ENCODE measurements at places on chromosomes 7 and 10.

DNA sequence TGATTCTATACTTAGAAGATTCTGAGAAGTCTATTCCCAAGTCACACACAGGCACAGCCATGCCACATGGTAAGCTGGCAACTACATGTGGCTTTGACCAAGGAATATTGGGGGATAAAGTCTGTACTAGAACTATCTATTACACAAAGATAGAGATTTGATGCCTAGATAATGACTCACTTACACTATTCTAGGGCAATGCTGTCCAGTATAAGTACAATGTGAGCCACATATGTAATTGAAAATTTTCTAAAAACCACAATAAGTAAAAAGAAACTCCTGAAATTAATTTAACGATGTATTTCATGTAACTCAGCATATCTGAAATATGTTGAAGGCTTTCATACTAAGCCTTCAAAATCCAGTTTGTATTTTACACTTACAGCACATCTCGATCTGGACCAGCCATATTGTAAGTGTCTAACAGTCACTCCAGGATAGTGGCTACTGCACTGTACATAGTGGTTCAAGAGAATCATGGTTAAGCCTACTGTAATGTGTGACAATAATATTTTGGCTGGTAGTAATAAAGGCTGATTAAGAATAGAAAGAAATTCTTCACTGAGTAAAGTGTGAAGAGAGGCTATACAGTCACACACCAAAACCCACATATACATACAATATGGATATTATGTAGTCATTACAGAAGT is 62.8 kb downstream of the RTKN2 start:
- no peak for DNase-seq

DNA sequence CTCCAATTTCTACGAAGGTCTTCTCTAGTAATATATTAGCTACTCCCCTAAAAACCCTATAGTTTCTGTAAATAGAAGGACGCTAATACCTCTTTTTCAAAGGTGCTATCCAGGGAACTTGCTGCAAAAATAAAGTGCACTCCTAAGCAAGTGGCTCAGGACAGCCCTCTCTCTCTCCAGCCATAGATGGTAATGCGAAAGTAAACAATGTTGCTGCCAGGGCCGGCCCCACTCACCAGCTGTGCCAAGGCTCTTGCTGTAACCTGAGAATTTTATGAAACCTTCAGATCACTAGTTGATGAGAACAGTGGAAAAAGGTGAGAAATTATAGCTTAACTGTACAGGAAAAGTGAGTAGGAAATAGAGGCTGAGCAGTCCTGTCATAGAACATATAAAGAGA is 10.9 kb upstream of the TAS2R39 start:
- DNase-seq = no peak

DNA sequence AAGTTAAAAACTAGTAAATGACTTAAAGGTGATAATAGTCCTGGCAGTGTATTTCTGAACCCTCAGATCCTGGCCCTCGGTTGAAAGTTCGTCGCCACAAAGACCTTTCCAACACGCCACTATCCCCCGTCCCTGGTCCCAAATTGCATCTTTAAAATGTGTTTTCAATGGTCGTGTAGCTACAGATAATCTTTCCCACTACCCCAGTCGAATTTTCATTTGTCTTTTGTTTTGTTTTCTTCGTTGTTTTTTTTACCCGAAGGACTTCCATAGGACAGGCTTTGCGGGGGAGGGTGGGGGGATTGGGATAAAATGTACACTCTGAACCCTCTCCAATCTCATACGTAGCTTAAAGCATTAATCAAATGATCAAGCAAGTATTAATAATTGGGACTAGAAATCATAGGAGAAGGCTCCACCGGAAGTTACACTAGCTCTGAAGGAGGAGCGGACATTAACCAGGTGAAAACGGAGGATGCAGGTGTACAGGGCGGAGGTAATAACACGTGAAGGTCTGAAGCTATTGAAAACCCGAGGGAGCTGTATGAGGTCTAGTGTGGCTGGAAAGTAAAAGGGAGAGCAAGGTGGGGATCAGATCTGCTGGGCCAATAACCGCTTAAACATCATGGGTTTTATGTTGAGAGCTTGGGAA is 32.8 kb upstream of the PHF14 start:
- no peak for DNase-seq

DNA sequence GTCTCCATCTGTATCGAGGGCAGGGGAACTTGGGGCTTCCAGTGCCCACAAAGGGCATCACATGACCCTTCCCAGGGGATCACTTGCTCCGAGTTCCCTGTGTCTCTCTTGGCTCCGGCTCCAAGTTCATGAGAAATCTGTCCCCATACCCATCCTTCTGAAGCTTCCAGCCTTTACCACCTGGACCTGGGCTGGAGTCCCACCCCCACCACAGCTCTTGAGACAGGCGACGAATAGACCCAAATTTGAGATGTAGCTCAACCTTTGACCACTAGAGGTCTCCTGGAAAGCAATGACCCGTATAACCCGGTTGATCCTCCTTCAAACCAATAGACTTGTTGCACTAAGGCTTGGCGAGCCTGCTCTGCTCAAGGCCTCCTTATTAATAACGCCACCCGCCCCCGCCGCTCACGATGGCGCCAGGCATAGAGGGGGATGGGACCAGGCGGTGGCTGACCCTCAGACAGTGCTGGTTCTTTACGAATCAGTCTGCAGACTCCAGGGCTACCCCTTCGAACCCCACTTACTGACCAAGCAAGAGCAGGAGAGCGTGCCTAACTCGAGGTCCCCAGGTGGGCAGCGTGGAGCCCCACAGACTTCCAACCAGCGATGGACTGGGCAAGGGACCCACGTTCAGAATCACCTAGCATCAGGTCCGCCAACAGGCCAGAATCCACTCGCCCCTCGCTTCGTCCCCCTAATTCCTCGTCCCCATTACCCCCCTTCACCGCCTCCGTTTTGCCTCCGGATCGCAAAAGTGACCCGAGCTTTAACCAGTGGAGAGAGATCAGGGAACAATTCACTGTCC is 4.4 kb upstream of the ARID5B start:
- no peak for DNase-seq

DNA sequence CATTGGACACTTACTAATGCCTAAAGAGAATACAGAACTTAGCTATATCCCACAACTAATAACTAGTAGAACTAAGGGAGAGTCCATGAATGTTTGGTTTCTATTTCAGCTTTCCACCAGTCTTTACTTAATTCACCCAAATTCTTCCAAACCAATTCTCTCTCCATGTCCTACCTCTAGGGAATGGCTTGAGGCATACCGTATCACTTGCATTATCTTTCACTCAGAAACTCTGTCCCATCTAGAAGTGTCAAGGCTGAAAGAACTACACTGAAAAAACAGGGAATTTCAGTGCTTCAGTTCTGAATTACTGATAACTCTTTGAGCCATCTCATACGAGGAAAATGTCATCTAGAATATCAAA is 758 bp downstream of the TMEM168 start:
- no peak for DNase-seq

DNA sequence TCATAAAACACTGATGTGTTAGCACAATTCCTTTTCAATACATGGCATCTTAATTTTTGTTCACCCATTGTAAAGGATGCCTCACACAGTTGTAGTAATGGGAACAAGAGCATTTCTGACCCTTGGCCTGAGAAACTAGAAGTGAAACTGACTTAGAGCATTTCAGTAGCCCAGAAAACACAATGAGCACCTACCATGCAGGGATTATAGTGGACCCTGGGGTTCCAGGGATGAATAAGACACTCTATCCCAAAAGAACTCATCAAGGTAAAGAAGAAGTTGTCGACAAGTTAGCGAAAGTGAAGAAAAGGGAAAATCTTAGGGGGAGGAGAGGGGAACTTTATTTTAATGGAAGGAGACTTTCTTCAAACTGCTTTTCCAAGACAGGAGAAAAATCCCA is 125.6 kb downstream of the NT5C2 start:
- no peak for DNase-seq

DNA sequence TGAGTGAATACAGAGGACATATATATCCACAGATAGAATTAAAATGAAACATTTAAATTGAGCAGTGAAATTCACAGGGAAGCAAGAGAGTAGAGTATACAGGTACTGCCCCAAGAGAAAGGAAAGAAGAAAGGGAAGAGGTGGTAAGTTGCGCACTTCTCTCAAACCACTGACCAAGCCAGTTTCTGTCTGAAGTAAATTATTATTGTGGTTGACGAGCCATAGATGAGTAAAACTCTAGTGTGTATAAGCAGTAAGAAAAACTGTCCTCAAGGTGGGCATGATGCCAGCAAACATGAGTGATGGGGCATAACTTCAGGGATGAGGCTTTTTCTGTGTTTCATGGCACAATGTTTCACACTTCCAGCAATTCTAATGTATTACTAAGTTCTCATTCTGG is 4.4 kb upstream of the BET1 start:
- DNase-seq = no peak

GRCh38 chr7:133164498-133164897 is 82.6 kb upstream of the CHCHD3 start:
- DNase-seq = no peak

DNA sequence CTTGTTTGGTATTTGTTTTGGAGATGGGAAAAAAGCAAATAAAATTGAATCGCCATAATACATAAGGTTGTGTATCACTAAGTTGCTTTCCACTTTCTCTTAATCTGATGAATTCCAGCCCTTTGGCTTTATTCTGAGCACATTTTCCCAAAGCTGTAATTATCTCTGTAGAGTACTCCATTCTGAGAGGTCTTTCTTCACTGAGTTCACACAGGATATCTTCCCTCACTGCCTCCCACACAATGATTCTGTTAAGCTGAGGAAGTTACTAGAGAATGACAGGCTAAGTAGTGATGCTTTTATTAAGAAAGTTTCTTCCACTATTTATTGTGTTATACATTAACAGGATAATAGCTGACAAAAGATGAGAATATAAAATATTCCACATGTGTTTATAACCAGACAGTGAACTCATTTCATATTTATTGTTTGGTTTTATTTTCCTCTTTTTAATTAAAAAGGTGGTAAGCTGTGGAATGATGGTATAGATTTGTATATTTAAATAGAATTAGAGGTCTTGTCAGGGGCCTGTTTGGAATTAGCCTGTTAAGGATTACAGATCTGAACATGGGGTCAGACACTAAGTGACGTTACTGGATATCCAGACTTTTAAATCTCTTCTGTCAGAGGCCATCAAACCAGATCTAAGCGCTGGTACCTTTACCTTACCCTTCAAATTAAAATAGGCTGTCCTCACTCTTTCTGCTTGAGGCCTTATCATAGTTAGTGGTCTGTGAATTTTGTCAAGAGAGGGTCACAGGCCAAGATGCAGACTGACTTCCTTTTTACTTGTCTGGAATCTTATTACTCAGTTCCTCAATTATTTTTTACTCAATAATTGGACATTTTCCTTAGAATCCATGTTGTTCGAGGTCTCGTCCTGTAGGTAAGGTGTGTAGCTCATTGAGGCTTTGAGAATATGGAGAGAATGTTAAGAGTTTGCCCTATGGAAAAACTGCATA is 8.4 kb downstream of the PLXDC2 start:
- no peak for DNase-seq

- DNase-seq = no peak
Observed at GRCh38 chr7:91911121-91911520, 29.5 kb upstream of the AKAP9 start.

GRCh38 chr7:18597754-18598153 is 102.2 kb downstream of the HDAC9 start:
- no peak for DNase-seq

DNA sequence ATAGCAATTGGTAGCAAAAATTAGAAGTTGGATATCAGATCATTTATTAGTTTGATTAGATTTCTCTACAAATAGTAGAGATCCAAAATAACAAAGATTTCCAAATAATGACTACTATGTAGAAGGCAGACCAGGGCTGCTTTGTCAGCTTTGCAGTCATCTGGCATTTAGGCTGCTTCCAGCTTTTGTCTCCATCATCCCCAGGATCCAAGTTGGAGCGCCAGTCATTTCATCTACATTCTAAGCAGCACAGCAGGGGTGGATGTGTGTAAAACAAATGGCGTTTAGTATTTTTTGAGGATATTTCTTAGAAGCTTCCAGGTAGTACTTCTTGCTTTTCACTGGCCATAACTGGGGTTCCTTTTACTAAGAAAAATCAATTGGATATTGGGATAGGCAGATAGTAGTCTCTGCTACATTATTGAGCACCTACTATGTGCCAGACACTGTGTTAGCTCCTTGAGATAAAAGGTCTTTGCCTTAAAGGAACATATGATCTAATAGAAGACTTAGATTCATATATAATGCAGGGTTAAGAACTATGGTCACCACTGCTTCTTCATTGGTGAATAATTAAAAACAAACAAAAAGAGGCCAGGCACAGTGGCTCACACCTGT is 41.5 kb downstream of the TPST1 start:
- no peak for DNase-seq

DNA sequence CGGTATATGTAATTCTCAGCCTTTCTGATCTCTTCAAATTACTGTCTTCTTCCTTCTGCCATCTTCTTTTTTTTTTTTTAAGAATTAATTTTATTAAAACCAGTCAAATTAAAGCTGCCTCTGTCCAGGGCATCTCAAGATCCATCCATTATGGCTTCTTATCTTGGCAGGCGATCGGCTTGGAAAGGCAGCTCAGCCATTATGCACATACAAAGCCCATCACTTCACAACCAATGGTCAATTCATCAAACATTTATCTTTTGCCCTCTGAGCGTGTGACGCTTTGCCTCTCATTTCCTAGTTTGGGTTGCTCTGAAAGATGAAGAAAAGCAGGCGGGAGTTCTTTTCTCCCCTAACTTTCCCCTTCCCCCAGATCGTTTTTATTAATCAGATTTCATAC is 591.6 kb downstream of the LRMDA start:
- DNase-seq = no peak

DNA sequence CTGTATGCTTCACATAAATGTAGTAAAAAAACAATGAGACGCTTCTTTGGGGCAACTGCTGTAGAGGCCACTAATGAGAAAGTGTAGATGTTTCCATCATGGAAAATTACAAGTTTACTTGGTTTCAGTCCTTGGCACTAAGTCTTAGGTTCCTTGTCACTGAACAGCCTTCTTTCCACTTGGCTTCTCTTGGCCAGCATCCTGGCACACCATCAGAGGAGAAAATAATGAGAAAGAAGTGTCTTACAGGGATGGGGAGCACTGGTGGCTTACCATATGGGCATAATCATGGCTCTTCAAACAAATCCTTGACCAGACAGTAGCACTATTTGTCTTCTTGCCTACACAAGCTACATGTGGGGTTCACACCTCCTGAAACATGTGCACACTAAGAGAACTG is 22.5 kb upstream of the SH3PXD2A start:
- no peak for DNase-seq

Measured in SIG-M5 (cell line).